Caco-2 (cell line): ENCODE measurements at places on chromosomes 7 and 10. TPM values are rescaled to one million over a fixed set of nuclear protein-coding genes. Genes with fewer than 3 reads are reported as not detected.

SCIN gene
- 0.39 and 0.84 TPM in 2 replicates for total RNA-seq

MSMB gene
- 0.84 and 4.0 TPM in 2 replicates for total RNA-seq

SEMA3E gene
- total RNA-seq, result 0.20 TPM in 1 of 2 replicates, not detected in the other

HMX2 gene
- total RNA-seq, result 1.4 and 1.7 TPM in 2 replicates

TRIL gene
- total RNA-seq, result 0.45 and 0.51 TPM in 2 replicates

FAM200A gene
- total RNA-seq, result 5.2 TPM in 2 replicates

BMS1 gene
- total RNA-seq, result 36.3 and 38.2 TPM in 2 replicates

HECW1 gene
- total RNA-seq, result 1.7 and 1.8 TPM in 2 replicates

CFAP43 gene
- 0.52 and 0.77 TPM in 2 replicates for total RNA-seq

HOXA6 gene
- 5.6 and 8.1 TPM in 2 replicates for total RNA-seq

DNAH11 gene
- total RNA-seq, result 1.3 and 2.0 TPM in 2 replicates

TRPV6 gene
- 2.3 and 4.0 TPM in 2 replicates for total RNA-seq

FRMPD2 gene
- total RNA-seq, result 0.12 TPM in 1 of 2 replicates, not detected in the other

AOC1 gene
- 3.5 and 4.5 TPM in 2 replicates for total RNA-seq

NME8 gene
- not detected in 2 replicates for total RNA-seq

PIK3CG gene
- total RNA-seq, result not detected in 2 replicates

ELN gene
- total RNA-seq, result not detected in 2 replicates

CYTH3 gene
- total RNA-seq, result 27.8 and 29.1 TPM in 2 replicates

POLR2J gene
- total RNA-seq, result 68.1 and 70.0 TPM in 2 replicates

HOXA5 gene
- 4.3 and 4.9 TPM in 2 replicates for total RNA-seq

CCDC172 gene
- total RNA-seq, result not detected in 2 replicates

UTF1 gene
- not detected in 2 replicates for total RNA-seq

PTPN20 gene
- not detected in 2 replicates for total RNA-seq

CYP2W1 gene
- 24.0 and 25.1 TPM in 2 replicates for total RNA-seq

GPR141 gene
- total RNA-seq, result not detected in 2 replicates

GBX1 gene
- not detected in 2 replicates for total RNA-seq

TMEM229A gene
- 0.50 and 0.88 TPM in 2 replicates for total RNA-seq

ANK3 gene
- 46.7 and 52.3 TPM in 2 replicates for total RNA-seq

DNAJC1 gene
- 50.7 and 54.2 TPM in 2 replicates for total RNA-seq
